NCI-H1105 (cell line): ENCODE measurements at places on chromosomes 13 and 19.

DNA sequence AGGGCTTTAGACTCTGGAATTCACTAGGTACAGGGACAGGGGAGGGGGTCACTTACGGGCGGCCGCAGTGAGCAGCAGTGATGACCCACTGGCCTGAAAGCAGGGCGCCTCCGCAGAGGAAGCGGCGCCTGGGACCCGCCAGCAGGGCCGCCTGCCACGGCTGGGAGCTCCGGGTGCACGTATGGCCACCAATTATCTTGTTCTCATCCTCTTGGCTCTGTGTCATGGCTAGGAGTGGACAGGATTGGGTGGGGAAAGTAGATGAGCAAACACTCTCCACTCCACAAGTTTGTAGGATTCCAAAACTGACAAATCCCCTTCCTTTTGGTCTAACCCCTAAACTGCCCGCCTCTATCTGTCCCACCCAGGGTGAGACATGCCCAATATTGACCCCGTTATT lies 1.2 kb downstream of the KLK14 start:
- no peak for DNase-seq

GRCh38 chr19:13024126-13024950 lies 29.1 kb downstream of the NFIX start:
- DNase-seq = peak; percentile 39

- no peak for DNase-seq
Measured at GRCh38 chr19:55690769-55691545, 15.9 kb downstream of the EPN1 start.

DNA sequence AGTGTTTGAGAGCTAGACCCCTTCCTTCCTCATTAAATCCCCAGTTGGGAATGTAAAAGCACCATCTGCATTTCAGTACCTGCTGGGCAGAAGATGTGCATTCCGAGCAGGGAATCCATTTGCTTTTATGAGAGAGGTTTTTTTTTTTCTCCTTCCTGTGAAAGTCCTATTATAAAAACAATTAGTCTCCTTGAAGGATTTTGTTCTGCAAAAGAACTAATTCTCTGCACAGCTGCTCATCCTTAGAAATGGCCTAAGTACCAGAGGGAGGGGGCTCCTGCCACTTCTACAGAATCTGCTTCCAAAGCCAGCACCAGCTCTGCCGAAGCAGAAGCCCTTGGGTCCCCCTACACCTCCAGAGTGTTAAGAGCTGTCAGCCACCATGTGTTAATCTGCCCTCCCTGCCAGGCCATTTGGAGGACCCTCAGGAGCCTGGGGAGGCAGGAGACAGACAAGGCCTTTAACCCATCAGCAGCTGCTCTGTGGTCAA lies 36.4 kb upstream of the SERPINE3 start:
- DNase-seq = no peak

DNA sequence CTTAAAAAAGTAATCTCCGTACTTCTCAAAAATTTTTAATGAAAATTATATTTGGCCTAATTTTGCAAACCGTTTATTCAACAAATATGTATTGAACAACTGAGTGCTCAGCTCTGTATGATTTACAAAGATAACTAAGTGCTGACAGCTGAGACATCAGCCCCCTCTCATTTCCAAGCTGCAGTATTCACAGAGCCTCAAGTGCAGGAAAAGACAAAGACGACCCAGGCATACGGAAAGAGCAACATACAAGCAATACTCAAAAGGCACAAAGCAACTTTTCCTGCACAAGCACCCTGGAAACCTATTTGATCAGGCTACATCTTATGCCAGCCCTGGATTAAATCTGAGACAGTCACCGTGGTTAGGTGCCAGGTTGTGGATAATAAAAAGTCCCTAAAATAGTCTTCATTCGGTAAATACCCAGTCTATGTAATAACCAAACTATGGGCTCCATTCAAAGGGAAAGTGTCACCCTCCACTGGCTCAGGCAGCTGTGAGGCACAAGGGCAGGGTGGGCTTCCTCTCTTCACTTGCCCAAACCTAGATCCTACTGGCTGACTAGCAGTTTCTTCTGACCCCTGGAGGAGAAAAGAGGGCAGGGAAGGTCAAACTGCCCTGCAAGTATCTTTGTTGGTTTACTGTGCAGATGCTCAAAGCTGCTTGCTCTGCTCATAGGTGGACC lies 65.5 kb downstream of the TBC1D4 start:
- no peak for DNase-seq

GRCh38 chr13:102909971-102910370 lies 64.1 kb downstream of the ERCC5 start:
- no peak for DNase-seq

GRCh38 chr19:37217480-37217774 lies 587 bp upstream of the ZNF383 start:
- no peak for DNase-seq
